ENCODE measurements at places on chromosomes 2 and 18.

GRCh38 chr2:67455219-67456142, 58.3 kb downstream of the ETAA1 start:
- no peak for DNase-seq

DNA sequence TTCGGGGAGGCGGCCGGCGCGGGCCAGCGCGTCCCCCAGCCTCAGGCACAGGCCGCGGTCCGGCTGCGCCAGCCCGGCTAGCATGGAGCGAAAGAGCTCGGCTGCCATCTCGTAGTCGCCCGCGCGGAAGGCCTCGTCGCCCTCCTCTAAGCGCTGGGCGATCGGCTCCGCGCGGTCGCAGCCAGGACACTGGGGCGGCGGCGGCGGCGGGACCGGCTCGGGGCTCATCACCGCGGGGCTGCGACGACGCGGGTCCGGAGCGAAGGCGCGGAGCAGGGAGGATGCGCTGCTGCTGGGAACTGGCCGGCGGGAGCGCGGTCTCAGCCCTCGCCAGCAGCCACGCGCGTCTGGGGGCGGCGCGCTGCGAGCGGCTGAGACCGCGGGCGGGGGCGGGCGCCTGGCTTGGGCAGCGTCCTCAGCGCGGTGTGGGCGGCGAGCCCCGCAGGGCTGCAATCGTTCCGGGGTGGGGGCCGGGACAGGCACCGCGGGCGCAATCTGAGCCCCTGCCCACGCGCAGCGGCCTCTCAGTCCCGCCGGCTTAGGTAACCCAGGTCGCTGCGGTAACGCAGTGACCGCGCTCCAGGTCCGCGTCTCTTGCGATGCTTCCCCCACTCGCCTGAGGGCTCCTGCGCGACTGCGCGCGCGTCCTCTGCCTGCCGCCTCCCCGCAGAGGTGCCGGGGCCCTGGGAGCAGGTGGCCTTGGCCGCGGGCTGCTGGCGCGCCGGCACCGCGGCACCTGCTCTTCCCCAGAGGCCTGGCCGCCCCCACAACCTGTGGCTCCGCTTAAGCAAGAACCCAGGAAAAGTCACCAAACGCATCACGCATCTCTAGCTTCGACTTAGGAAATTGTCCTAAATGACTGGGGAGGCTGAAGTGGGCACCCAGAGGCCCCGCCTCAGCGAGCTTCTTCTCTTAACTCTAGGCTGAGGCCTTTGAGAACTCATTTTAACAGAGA, at the start of gene LONRF2:
Gene LONRF2, minus strand, starts transcription at position 636 of the 955 bp plus-strand sequence. Its CDS starts 408 bp downstream, at position 228.
- DNase-seq: no peak

DNA sequence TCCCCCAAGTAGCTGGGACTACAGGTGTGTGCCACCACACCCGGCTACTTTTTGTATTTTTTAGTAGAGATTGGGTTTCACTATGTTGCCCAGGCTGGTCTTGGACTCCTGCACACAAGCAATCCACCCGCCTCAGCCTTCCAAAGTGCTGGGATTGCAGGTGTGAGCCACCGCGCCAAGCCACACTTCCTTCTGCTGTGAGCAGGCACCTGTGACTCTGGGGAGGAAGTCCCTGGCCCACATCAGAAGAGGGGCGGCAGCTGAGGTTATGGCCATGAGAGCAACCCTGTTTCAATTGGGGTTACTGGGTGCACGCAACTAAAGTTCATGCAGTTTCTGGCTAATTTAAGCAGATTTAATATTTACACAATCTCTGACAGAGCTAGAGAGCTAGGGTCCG, 91.0 kb downstream of the PLB1 start:
- DNase-seq: peak; percentile 50

GRCh38 chr2:53744395-53745065, 23.1 kb upstream of the CHAC2 start:
- no peak for DNase-seq

- DNase-seq: no peak
These were observed 116.6 kb downstream of the SRBD1 start for GRCh38 chr2:45494275-45494977.

DNA sequence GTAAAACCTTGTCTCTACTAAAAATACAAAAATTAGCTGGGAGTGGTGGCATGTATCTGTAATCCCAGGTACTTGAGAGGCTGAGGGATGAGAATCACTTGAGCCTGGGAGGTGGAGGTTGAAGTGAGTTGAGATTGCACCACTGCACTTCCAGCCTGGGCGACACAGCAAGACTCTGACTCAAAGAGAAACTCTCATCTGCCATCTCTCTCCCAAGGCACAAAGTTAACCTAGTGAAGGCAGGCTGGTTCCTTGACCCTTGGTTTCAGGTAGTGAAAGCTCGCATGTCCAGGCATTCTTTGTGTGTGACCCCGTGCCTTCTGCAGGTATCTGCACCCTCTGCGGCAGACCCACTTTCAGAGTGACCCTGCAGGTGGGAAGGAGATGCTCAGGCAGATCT, 100.0 kb downstream of the WDSUB1 start:
- no peak for DNase-seq

GRCh38 chr2:230861552-230862255, 3.0 kb upstream of the ITM2C start:
- no peak for DNase-seq

GRCh38 chr2:99342536-99342935, 5.3 kb downstream of the EIF5B start:
- DNase-seq: no peak

DNA sequence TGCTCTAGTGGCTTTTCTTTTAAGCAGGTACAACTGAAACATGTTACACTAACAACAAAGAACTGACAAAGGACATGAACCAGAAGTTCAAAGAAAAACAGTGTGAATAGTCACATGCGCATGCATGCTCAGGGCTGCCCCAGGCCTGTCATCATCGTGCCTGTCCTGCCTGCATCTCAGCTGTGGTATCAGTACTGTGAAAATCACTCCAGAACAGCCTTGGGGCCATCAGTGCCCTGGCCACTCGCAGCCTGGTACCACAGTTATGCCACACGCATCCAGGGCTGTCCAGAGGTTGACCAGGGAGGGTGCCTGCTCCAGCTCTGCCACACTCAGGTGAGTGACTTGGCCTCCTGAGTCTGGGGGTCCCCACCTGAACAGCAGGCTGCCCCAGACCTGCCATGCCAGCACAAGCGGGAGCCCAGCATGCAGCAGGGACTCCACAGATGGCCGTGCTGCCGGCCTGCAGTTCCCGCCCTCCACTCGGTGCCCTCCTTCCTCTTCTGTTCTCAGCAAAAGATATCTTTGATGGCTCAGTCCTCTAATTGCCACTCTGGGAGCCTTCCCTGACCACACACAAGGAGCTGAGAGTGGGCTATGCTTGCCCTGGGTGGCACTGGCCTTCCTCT, 12.3 kb downstream of the LIMS2 start:
- DNase-seq: no peak

DNA sequence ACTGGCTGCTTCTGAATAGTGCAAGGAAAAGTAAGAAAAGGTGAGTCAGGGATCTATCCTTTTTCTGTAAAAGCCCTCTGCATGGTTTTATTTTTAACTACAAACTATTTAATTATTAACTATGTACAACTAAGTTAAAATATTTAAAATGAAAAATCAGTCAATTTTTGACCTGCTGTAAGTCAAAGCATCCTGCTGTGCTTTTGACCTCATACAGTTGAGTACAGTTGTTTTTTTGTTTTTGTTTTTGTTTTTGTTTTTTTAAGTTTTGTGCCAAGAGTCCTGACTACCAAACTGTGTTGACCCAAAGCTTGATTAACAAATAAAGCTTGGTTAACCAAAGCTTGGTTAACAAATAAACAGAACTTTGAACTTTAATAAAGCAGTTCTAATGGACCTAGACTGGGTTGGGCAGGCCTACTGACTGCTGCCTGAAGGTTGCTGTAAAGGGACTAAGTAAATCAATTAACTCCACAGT, at the start of gene ACMSD:
Gene ACMSD, plus strand, starts transcription at position 474 of the 478 bp plus-strand sequence. CDS start 67 bp downstream, outside the sequence.
- no peak for DNase-seq

GRCh38 chr2:202910698-202911097, 775 bp downstream of the WDR12 start:
- no peak for DNase-seq

DNA sequence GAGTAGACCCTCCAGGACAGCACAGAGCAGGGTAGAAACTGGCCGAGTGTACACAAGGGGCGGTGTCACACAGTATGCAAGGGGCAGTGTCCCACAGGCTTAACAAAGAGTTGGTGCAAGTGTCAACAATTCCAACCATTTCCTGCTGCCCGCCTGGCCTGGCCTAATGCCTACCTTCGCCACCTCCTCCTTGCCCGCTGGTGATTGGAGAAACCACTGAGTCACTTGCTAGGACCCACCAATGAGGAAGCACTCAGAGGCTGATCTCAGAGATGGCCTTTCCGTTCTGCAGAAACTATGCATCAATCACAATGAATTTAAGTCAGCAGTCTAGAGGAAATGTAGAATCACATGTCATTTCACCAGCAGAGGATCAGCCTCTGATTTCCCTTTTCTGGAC, 263.3 kb upstream of the PKDCC start:
- no peak for DNase-seq

DNA sequence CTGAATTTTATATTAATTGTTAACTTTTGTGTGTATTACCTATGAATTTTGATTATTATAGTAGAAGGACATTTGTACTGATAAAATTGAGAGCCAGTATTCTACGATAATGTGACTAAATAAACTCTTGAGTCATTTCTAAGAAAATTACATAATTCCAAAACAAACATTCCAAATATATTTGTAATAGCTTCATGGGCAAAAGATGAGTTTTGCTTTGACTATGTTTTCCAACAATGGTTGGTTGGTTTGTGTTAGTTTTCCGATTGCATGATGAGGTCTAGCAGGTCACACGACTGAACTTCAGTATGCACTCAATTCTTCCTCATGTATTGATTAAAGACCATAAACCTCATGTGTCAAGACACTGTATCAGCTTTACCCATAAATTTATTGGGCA, 71.7 kb upstream of the WDR75 start:
- DNase-seq: no peak

- DNase-seq: no peak
These were observed 53.0 kb downstream of the REEP1 start for GRCh38 chr2:86284401-86284841.

DNA sequence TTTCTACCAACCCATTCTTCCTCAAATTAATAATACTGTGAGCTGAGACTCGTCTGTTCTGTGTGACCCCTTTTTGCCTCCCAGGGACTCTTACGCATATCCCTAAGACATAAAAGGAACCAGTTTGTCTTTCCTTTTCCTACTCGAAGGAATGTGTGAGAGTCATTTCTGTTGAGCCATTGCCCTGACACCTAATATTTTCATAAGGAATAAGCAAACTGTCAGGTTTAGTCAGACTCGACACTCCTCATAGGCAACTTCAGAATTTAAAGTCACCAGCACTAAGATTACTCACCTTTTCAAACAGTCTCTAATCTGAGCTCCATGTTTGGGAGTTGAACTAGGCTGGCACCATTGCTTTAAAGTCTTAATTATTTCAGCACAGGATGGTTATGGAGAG, 305.5 kb downstream of the IKZF2 start:
- DNase-seq: no peak

DNA sequence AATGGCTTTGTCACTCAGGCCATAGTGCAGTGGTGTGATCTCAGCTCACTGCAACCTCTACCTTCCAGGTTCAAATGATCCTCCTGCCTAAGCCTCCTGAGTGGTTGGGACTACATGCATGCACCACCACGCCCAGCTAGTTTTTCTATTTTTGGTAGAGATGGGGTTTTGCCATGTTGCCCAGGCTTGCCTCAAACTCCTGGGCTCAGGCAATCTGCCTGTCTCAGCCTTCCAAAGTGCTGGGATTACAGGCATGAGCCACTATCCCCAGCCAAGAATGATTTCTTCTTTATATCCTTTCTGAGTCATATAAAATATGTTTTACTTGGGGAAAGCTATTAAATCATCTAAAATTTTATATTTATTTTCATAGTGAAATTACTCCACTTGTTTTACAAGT, 61.3 kb downstream of the CYBRD1 start:
- DNase-seq: no peak

- DNase-seq: no peak
These were observed 339.2 kb downstream of the RNF144A start for GRCh38 chr2:7256377-7256776.

DNA sequence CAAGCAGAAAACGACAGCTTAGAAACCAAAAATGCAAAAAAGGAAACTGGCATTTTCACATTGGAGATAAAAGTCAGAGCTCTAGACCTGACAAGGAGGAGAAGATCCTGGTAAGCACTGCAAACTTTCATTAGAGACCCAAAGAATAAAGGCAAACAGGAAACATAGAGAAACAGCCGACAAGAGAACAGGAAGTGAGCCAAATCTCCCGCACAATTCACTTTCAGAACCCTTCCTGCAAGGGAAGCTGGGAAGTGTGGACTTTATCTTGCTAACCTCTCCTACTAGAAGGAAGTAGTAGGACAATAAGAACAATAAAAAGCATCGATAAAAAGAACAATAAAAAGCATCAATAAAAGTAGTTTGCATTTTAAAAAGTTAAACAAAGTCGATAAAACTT, 417.8 kb upstream of the SPHKAP start:
- DNase-seq: no peak

DNA sequence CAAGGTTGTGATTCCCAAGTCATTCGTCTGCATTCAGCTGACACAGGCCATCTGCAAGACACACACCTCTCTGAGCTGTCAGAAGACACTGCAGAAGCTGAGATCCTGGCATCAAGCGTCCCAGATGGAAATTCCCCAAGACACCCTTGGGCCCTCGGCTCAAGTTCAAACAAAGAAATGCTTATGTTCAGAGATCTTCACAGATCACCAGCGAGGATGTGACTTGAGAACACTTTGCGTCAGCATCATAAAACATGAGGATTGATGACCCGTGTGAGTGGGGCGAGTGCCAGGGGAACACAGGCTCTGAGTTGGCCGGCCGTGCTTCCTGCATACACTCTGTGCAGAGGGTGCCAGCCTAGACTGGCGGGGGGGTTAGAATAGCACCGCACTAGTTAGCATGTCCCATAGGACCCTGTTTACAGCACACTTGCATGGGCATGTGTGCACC, 36.8 kb downstream of the KCNIP3 start:
- DNase-seq: no peak

DNA sequence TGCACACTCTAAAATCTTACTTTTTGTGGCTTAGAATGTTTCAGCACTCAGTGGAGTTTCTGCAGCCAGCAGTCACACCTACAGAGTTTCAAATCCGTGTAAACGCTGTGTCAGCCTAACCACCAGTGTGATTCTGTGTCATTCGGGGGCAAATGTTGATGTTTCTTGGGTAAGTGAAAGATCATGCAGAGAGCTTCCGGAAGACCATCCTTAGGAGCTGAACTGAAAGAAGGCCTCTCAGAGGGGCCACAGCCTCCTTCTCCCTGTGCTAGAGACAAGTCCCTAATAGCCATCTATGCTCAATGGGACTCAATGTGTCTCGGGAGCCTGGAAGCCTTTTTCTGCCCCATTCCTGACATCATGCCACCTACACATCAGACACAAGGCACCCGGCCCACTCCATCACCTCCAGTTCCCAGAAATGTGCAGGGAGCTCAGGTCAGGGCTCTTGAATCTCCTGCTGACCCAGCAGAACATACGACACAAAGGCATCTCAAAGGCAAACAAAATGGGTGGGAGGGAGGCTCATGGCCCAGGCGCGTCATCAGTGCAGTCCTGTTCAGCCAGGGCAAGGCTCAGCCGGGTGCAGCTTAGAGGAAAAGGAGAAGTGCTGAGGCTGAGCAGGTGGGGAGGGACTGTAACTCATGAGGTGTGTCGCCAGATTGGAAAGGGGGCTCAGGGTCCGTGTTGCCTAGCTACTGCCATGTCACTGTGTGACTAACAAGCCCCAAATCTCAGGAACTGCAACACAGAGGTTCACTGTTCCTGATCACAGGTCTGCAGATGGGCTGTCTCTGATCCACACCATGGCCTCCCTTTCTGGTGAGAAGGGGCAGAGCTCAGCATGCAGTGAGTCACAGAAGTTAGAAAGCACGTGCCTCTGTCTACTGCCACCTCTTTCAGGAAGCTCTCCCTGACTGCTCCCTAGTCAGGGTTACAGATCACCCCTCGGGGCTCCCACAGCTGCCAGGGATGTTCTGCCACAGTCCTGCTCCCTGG, 82.0 kb downstream of the SMAD7 start:
- peak; percentile 61 for DNase-seq
